ENCODE measurements at places on chromosomes 2 and 18.

DNA sequence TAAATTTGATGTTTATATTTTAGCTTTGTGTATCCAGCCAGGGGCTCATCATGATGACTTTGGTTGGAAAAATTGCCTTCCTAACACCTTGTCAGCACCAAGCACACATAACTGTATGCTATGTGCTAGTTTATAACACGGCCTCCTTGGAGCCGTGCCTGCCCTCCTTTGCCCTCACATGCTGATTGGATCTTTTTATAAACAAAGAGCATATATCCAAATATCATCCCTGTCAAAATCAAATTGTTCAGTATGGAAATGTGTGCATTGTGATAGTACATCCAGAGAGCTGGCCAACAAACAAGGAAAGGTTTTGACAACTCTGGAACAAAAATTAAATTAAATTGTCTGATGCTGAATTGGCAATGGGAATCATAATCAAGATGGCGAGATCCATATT lies 241.5 kb downstream of the DCDC2C start:
- DNase-seq, result no peak

DNA sequence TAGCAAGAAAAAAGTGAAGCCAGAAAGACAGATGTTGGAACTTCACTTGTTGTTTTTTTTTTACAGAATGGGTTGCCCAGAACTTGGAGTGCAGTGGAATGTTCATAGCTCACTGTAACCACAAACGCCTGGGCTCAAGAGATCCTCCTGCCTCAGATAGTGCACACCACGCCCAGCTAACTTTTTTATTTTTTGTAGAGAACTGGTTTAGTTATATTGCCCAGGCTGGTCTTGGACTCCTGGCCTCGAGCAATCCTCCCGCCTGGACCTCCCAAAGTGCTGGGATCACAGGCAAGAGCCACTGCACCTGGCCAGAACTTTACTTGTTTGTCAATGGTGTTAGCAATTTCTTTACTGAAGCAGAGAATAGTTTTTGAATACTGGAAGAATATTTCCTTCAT lies 11.9 kb upstream of the ASPRV1 start:
- peak; percentile 55 for DNase-seq

DNA sequence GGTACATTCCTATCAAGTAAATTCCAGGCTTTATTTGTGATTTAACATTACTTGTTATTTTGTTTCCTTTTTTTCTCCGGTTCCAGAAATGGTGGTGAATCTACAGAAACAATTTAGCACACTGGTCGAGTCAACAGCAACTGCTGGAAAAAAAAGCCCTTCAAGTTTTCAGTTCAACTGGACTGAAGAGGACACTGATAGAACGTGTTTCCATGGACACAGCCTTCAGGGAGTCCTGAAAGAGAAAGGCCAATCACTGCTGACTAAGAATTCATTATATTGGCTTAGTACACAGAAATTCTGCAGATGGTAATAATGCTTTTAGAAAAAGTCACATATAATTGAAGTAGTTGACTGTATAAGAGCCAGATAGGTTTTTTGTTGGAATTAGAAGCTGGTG lies 32.0 kb upstream of the GRHL1 start:
- no peak for DNase-seq

DNA sequence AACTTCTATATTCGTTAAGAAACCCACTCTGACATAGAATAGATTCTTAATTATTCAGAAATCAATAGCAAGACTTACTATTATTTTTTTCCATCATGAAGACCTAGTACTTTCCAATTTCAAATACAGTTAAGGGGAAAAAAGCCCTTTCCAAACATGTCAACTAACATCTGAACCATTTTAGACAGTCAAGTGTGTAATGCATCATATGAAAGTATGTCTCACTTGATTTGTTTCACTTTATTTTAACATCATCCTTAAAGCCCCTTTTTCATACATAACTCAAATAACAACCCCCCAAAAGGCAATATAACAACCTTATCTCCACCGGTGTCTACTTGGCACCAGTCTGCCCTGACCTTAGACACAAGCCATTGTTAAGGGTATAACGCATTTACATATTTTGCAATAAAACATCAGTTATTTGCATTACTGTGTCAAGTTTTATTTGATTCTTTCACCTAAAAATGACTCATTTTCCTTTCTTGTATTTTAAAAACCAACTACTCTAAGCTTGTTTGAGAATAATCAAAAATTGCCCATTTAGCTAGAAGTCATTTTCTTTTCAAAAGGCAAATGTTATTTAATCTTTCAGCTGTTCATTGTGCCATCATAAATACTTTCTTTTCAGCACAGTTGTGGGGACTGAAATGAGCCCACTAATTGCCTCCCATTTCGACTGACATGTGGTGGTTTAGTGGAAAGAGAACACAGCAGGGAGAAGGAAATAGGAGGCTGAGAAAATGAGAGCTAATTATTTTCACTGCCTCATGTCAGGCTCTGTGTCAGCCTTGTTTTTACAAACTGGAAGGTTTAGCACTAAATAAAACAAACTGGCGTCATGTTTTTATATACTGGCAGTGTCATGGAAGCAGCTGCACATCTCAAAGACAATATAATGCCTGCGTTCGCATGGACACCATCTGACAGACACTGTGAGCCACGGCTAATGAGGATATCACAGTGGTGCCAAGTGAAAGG lies 104.7 kb upstream of the CDCA7 start:
- no peak for DNase-seq

DNA sequence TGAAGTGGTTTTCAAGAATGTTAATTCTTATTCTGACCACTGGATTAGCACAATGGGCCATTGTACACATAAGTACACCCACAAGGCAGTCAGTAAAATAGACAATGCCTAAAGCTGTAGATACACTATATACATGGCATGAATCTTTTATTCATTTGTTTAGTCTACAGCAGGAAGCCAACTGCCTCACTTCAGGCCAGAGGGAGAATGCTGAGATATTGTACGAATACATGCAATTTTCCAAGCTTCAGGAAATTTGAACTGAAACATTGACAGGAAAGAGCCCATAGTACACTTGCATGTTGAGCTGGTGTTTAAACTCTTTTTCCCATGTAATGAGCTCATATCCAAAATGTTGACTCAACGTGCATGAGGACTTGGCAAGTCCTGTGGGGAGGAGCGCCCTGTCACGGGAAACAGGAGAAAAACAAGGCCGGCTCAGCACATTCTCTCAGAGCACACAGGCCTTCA lies 111.6 kb upstream of the CYP1B1 start:
- peak; percentile 97 for DNase-seq

DNA sequence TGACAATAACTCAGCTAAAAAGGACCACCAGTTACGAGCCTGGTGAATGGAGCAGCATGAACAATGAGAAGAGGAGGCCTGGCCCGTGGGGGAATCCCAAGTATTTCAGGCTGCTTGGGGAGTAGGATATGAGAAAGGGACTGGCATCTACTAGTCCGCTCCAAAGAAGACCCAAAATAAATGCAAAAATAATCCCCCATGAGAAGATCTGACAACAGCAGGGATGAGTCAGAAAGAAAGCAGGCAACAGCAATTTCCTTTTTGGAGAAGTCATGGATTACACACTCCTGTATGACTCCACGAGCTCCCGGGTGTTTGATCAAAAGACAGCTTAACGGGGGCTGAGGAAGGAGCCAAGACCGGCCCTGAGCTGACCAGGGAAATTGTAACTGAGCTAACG lies 111.4 kb downstream of the SOX11 start:
- no peak for DNase-seq

DNA sequence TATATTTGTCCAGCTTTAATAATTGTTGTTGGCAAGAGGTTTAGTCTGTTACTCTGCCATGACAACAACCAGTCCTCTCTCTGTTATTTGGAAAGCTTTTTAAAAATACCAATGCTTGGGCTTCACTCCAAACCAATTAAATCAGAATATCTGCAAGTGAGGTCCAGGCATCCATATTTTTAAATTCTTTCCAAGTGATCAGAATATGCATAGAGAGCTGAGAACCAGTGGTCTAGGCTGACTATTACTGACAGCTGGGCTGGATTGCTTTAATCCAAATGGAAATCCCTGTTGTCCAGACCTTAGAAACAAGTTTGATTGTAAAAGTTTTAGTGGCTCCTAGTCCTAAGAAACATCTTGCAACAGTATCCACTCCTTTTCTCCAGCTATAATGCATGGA lies 1059.7 kb upstream of the ACVR2A start:
- DNase-seq, result no peak

Measured in cardiac fibroblast (primary cell).